ENCODE measurements at places on chromosomes 5 and 9.
A peak's percentile ranks its signal among the peaks of the same experiment; 100 is the strongest.

GRCh38 chr9:112757282-112757883 is 6.8 kb downstream of the SNX30 start:
- no peak for DNase-seq

DNA sequence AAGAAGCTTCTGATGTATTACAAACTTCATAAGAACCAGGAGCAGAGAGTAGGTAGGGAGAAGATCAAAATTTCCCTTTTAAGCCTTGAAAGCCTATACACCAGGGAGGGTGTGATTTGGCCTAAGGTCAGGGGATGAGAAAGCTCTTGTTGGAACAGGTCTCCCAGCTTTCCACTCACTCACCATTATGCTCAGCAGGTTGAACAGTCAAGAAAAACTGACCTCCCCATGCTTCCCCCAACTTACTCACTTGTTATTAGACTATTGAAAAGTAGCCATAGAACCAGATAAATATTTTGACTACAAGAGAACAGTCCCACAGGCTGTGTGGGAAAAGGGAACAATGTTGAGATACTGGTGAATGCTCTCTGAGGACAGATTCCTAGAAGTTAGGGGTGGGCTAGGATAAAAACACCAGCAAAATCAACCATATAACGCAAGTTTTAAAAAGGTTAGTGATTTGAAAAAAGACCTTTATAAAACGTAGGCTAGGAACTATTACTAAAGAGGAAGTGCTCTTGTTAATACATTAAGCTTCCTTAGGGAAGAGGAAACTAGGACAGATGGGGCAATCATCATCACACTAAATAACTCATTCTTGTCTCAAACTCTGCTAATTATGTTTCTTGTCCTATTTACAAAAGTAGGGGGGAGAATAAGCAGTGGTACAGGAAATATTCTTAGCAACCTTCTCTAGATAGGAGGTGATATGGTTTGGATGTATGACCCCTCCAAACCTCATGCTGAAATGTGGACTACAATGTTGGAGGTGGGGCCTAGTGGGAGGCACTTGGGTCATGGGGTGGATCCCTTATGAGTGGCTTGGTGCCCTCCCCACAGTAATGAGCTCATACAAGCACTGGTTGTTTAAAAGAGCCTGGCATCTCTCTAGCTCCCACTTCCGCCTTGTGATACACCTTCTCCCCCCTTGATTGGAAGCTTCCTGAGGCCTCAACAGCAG is 31.0 kb downstream of the PCDHGC5 start:
- DNase-seq: peak; percentile 80

DNA sequence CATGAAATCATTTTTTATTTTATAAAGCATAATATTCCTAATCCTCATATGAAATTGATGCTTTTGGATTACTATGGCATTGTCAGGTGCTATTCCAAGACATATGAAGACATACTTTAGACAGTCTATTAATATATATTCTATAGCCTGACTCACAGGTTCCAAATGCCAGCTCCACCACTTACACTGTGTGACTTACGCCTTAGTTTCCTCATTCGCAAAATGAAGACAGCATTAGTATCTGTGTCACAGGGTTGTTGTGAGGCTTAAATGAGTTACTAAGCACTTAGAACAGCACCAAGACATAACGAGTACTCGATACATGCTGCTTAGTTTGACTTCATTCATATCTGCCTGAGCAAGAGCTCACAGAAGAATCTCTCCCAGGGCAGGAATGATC is 132.2 kb upstream of the PTGER4 start:
- DNase-seq: peak; percentile 49

DNA sequence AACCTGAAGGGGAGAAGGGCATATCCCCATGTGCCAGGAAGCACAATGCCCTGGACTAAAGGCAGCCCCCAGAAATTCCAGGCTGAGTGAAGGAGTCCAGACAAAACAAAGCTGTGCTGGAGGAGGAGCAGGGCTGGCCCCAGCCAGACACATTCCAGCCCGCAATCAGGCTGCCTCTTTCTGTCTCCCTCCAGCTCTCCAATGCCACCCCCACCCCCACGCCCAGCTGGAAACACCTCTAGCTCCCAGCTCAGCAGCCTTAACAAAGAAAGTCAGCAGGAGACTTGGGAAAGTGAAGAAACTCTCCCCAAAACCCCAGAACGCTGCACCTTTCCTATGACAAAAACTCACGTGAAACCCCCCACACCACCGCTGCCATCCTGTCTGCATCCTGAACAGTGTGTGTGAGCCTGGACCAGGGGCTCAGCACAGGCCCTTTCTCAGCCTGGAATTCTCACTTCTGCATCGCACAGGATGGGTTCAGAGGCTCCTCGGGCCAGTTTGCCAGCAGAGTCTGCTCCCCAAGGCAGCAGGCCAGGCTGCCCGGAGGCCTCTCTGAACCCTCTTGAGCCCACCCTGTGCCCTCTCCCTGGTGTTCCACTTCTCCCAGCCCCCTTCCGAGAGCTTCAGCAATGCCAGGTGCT is 96.2 kb upstream of the ICE1 start:
- DNase-seq: no peak

DNA sequence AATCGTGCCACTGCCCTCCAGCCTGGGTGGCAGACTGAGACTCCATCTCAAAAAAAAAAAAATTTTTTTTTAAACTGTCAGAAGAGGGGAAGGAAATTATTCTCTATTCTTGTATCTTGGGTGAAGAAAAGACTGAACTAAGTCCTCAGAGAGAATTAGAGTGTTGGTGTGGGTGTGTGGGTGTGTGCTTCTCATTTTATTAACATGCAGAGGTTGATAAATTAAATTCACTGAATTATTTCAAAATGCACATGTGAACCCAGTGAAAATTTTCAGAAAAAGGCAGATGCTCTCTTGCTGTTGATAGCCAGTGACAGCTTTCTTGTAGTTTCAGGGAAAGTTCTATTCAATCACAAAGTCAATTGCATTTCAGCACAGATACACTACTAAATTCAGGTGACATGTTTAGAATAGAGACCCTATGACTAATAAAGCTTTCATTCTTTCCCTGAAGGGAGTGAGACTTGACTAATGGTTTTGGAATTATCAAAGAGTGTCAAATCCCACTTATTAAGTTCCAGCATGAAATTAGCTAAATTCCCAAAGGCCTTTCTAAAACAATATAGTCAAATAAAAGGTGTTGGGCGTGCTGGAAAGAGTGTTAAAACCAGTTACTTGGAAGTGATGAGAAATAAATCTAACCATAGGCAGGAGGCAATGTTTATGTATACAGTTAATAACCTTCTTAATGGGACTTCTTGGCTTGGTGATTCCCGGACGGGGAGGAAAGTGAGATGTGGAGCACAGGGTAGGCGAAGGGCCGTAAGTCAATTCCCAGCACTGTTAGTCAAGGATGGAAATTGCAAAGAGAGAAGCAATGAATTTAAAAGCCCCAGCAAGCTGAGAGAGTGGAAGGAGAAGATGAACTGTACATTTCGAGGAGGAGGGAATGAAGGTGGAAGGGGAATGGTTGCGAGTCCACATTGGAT is 103.2 kb upstream of the SPATA31D4 start:
- DNase-seq: no peak

DNA sequence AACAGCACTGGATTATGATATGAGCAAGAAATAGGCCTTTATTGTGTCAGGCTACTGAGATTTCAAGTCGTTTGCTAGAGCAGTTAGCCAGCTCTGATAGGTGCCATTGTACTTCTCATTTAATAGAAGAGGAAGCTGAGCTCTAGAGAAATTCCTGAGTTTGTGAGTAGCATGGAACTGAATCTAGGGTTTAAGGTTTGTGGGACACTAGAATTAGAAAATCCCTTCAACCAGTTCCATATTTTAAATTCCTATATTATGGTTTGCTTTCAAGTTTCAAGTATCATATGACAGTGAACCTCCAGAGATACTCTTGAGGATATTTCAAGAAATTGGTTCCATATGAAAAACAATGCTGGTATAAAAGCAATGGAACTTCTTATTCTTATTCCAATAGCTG is 87.6 kb downstream of the ANKRD55 start:
- DNase-seq: peak; percentile 58

- no peak for DNase-seq
These were observed 49.9 kb downstream of the ISL1 start for GRCh38 chr5:51433052-51433710.

DNA sequence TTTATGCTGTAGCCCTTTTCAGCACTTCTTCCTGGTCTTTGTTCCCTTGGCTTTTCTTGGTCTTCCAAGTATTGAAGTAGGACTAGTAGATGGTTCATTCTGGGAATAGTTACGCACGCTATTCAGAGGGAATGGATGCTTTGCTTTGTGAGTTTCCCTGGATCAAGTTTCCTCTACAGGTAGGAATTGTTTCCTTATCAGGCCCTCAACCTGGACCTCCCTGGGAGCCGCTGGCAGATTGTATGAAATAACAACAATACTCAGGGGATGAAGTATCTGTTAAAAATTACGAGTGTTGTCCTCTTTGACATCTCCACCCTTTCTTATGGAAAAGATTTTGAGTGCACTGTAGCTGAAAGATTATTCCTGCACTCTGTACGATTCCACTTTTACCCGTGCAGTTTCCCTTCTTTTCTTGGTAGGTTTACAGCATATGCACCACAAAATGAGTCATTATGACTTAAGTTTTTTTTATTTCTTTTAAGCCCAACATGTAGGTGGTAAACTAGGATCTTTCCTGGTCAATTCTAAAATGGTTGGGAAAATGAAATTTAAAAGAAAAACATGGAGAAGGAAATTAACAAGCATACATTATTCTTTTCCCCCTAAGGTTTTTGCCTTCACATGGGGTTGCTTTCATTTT is 57.9 kb downstream of the ARHGAP26 start:
- DNase-seq: no peak

GRCh38 chr9:28616310-28616709 is 1043.0 kb upstream of the C9orf72 start:
- no peak for DNase-seq

DNA sequence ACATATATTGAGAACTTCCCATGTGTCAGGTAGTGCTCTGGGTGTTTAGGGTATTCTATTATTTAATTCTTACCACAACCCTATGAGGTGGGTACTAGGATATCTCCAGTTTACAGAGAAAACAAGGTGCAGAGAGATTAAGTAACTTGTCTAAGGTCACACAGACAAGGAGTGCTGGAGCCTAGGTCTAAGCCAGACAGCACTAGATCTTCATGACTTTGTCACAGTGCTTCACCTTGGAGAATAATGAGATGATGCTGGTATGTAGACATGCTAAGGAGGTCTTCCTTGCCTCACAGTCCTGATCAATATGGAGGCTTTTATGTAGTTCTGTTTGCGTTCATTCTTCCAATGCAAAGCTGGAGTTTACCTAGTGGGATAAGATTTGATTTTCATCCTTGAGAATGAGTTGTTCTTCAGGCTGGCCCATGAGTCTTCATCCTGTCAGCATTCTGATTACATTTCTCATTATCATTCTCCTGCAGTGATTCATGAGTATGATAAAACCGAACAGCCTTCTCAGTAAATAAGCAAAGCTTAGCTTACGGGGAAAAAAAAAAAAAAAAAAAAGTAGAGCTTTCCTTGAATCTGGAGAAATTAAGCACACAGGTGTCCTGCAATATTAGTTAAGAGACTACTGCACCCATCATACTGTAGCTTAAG is 176.3 kb downstream of the C9orf152 start:
- no peak for DNase-seq

GRCh38 chr5:83179966-83180365 is 102.6 kb downstream of the XRCC4 start:
- no peak for DNase-seq

- no peak for DNase-seq
These were observed 96.4 kb upstream of the EDIL3 start for GRCh38 chr5:84480873-84481637.

- no peak for DNase-seq
These were observed 361.6 kb downstream of the GABRG2 start for GRCh38 chr5:162429142-162429541.

GRCh38 chr5:166909926-166910325 is 1381.5 kb upstream of the WWC1 start:
- DNase-seq: no peak

GRCh38 chr9:114169952-114170770 is 14.8 kb downstream of the COL27A1 start:
- no peak for DNase-seq

GRCh38 chr5:141528291-141528984 is 39.6 kb downstream of the PCDHGC5 start:
- no peak for DNase-seq

DNA sequence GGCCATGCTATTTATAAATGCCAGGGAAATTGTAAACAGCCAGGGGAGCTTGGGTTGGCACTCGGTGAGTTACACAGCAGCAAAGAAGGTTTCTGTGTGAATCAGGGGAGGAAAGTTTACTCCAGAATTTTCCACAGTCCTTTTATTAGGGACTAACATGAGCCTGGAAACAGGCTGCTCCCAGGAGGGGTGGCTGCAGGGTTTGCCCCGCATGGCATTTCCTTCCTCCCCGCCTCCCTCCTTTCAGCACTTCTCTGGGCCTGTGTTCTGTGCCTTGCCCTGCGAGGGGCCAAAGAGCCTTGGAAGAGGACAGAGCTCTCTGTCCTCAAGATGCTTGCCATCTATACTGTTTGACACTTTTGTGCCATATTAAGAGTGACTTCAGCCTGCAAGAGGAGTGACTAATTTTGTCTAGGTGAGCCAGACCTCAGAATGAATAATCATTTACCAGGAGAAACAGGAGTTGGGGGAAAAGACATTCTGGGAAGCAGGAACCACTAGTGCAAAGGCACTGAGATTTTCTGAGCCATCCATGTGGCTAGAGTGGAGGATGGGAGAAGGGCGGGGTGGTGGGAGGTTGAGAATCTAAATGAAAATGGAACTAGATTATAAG is 1.8 kb downstream of the GSN start:
- DNase-seq: no peak

DNA sequence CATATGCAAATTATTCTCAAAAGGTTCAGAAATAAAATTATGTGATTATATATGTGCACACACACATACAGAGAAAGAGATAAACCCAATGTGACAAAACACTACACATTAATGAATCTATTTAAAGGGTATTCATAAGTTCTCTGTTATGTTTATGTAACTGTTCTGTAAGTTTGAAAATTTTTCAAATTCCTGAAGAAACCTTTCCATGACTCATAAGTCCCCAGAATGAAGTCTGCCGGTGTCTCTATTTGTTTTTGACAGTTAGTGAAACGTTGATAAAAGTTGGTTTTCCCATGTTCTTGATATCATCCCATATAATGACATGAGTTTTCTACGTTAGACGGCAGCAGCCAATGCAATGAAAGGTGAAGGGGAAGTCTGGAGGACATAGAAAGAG is 199.5 kb upstream of the PUM3 start:
- DNase-seq: no peak
